Activated T-cell treated with anti-CD3 and anti-CD28 coated beads for 1 hour (primary cell): ENCODE measurements at places on chromosomes 16 and 17.

DNA sequence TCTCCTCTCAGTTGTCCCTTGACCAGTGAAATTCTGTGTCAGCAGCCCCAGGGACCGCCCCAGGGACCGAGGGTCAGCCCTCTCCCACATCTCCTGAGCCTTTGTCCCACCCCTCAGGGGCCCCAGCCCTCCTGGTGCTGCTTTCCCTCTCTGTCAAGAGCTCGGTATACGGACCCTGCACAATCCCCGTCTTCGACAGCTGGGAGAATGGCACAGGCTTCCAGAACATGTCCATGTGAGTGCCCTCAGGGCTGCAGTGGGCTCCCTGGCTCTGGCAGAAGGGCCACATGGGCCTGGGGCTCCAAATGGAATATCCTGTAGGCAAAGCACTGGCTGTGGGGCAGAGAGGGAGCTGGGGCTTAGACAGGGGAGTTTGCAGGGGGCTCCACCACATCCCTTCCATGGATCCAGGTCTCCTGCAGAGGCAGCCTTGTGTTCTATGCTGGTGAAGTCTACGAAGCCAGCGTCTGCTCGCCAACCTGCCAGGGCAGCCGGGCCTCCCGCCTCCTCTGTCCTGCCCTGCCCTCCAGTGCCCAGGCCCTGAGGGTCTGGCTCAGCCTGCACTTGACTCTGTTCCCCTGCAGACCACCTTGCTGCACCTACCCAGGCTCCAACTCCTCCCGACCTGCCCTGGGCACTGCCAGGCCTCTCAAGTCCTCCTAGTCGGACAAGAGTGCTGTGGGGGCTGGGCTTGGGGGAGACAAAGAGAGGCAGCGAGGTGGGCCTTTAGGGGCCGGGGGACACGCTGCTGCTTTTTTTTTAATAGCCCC lies 28.0 kb downstream of the ADGRG5 start:
- no peak for DNase-seq

DNA sequence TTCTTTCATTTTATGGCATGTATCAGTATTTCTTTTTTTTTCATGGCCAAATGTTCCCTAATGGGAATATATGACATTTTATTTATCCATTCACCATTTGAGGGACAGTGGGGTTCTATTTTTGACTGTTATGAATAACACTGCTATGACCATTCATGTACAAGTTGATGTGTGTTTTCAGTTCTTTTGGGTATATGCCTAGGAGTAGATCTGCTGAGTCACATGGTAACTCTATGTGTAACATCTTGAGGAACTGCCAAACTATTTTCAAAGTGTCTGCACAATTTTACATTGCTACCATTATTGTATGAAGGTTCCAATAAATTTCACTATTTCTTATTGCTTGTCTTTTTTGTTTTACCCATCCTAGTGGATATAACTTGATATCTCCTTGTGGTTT lies 223.0 kb downstream of the TANC2 start:
- DNase-seq: no peak

- no peak for DNase-seq
These were observed 5.6 kb downstream of the AKAP1 start for GRCh38 chr17:57090560-57091185.

DNA sequence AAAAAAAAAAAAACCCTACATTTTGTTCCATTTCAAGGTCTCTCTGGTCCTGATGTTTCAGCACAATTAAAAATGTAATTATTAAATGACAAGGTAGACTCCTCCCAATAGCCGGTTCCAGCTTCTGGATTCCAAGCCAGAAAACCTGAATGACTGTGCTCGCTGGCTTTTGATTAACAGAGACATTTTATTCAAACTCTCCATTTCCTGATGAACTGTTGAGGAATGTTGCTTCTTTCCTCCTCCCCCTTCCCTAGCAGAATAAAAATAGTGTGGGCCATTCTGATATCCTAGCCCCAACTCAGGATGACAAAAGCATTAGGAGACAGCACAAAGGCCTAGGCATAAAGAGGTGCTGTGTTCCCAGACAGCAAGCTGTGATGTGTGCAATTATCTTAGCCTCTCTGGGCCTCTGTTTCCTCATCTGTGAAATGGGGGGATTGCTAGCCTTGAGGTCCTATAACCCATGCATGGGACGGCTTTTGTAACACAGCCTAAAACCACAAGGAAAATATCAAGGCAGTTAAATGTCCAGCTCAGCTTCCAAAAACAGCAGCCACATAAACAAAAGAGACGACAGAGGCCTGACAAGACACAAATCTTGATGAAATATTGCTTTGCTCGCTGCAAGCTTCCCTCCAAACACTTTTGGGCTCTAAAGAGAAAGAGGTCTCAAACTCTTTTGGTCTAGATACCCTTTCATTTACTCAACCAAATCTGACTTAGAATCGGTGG lies 127.2 kb upstream of the RCVRN start:
- no peak for DNase-seq

DNA sequence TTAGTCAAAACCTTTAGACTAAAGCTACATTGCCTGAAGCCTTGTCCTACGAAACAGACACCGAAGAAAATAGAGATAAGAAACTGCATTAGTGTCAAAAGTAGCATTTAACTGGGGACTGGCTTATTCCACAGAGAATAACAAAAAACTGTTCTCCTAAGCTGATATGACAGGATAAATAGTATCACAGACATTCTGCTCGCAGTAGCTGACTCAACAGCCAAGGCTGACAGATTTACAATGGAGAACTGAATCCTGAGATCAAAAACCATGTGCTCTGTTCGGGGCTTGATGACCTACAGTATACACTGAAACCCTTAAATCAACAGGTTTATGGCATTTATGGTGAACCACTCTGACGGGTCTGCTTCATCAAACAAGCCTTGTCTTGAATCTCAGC lies 25.5 kb downstream of the ADAMTS18 start:
- DNase-seq: no peak

GRCh38 chr17:60902399-60902798 lies 224.7 kb downstream of the BCAS3 start:
- DNase-seq: no peak

GRCh38 chr16:73113336-73113735 lies 65.4 kb upstream of the ZFHX3 start:
- no peak for DNase-seq

DNA sequence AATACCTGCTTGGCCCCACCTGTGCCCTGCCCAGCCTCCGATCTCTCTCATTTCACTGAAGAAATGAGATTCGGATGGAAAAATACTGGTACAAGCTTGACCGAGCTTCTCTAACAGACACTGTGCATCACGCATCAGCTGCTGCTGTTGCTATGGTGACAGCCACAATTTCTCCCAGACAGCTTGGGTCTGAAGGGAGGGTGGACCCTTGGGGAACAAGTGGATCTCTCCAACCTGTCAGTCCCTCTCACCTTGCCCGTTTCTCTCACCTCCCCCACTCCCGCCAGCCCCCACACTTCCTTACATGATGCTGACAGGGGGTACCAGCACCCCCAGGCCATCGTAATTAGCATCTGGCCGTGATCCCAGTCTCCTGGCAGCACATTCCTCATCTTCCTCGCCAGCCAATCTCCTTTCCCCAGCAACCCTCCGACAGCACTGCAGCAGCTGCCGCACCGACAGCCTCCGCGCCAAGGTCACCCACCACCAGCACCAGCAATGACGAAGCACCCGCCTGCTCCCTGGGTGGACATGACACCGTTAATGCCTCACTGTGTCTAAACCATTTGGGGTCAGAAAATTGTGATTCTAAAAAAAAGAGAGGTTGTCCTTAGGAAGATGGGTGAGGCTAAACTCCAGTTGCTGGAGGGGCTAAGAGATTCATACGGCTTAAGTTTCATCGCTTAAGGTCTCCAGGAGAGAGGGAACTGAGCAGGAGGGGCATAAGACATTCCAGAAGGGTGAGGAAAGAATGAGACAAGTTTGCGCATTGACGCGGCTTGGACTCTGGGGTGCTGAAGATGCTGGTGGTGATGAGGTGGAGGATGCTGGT lies 58.6 kb upstream of the TNRC6A start:
- DNase-seq: no peak

DNA sequence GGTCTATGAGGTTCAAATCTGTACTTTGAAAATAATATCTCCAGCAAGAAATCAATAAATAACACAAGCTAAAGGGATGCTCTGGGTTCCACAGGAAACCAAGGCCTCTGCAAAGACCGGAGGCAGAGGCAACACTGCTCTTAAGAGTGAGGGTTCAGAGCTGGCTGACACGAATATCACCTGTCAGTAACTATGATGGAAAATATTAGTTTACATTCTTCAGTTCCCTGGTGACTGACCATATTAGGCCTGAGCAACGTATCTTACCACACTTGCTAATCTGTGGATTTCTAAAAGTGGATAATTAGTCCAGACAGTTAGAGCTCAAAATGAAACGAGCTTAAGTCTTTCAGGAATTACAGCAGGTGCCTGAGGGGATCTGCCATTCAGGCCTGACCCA lies 459.3 kb downstream of the HS3ST3B1 start:
- DNase-seq: no peak

- DNase-seq: no peak
These were observed 6.2 kb upstream of the ABCA8 start for GRCh38 chr17:68961214-68961882.

DNA sequence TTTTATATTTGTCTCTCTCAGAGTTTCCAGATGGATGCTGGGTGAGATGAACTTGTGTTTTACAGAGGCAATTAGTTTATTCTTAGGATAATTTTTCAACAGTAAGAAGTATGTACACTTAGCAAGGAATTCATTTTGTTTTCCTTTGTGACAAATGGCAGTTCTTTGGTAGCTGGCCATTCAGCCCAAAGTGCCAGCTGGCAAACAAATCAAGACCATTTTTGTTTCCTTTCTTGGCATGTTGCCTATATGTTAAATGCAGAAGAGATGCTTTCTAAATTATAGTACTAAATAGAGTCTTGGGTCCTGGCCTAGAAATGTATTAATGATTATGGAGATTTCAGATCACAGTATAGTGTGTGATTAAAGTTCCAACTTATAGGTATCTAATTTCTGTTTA lies 337.1 kb downstream of the CNTNAP4 start:
- DNase-seq: no peak

DNA sequence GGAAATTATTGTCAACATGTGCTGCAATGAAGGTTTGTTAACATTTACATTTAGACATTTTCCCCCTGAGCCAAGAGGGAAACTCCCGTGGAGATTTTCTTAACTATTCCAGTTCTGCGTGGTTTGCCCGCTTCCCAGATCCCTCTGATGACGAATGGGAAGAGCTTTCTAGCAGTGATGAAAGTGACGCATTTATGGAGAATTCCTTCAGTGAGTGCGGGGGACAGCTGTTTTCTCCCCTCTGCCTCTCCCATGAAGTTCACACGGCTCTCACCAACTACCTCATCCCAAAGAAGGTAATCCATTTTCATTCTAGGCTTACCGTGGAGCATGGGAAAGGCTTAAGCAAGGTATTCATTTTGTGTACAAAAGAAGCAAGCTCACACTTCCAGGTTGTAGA lies 18.2 kb downstream of the HEATR3 start:
- DNase-seq: no peak

DNA sequence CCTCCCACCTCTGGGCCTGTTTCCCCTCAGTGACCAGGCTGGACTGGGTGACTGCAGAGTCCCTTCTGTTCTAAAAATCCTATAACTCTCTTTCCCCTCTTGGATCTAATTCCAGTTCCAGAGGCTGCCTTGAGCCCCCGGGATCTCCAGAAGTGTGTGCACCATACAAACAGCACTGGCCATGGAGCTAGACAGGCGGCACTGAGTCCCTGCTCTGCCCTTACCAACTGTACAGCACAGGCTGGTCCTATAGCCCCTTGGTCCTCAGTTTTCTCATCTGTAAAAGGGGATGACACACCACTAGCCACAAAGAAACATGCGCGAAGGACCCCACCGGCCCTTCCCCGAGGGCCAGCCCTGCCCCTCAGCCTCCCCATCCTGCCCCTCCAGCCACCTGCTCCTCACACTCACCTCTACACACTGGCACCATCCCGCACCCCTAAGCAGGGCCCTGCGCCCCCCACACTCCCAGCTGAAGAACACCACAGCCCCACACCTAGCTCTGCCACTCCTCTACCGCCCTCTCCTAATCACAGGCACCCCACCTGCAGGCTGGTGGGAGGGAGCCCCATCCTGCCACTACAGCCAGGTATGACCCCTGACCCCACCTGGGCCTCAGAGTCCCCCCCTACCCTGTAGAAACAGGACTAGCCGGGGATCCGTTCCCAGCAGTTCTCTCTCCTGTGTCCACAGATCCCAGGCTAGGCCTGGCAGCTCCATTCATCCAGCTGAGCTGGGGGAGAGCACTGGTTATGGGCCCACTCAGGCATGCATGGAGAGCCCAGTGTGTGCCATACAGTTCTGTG lies 913 bp upstream of the KRT16 start:
- no peak for DNase-seq

- DNase-seq: peak; percentile 44
These were observed 313.1 kb upstream of the TNRC6C start for GRCh38 chr17:77645072-77646045.

- DNase-seq: no peak
These were observed 11.8 kb upstream of the WSB1 start for GRCh38 chr17:27282054-27282551.

- no peak for DNase-seq
These were observed 99.7 kb downstream of the ZNF778 start for GRCh38 chr16:89317101-89317671.

DNA sequence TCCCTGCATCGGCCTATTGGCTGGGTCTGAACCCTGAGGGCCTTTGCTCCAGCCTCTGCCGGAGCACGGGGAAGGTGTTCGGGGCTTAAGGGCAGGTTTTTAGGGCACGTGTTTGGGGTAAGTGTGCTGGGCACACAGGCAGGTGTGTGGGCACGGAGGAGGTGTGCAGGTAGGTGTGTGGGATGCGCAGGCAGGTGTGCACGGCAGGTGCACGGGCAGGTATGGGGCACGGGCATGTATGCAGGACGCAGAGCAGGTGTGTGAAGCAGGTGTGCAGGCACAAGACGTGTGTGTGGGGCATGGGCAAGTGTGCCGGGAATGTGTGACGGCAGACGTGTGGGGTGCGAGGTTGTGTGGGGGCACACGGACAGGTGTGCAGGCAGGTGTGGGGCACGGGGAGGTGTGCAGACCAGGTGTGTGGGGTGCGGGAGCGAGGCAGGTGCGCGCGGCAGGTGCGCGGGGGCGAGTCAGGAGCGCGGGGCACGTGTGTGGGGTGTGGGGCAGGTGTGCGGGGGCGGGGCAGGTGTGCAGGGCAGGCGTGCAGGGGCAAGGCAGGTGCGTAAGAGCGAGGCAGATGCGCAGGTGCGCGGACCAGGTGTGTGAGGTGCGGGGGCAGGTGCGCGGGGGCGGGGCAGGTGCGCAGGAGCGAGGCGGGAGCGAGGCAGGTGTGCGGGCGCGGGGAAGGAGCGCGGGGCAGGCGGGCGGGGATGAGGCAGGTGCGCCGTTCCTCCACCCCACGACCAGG lies 28.6 kb upstream of the METRNL start:
- no peak for DNase-seq

- DNase-seq: no peak
These were observed 34.3 kb downstream of the ABCC3 start for GRCh38 chr17:50668838-50669581.

- DNase-seq: no peak
These were observed 40.8 kb downstream of the METRNL start for GRCh38 chr17:83119987-83120864.

GRCh38 chr17:42562388-42563142 lies 617 bp downstream of the COASY start:
- DNase-seq: no peak

GRCh38 chr17:35218915-35219314 lies 24.0 kb upstream of the SLFN5 start:
- DNase-seq: no peak

GRCh38 chr16:72291531-72291981 lies 119.6 kb upstream of the PMFBP1 start:
- DNase-seq: no peak

- DNase-seq: no peak
These were observed 26.9 kb upstream of the SLC38A8 start for GRCh38 chr16:84069540-84069939.

- DNase-seq: no peak
These were observed 10.8 kb upstream of the ANKS4B start for GRCh38 chr16:21222495-21223337.

GRCh38 chr16:1499756-1500464 lies 6.8 kb downstream of the TELO2 start:
- DNase-seq: no peak
